ENCODE measurements at places on chromosomes 5 and 9. TPM values are rescaled to one million over a fixed set of nuclear protein-coding genes. Genes with fewer than 3 reads are reported as not detected.

The MEF2C gene
- total RNA-seq, result 104 TPM

The C9 gene
- total RNA-seq, result not detected

- no peak overlapping the region for H3K4me3 ChIP-seq
- H3K4me1 ChIP-seq, result no peaks in the 10 kb centered on the region
- peaks cover 53% of the 10 kb centered on the region for H3K36me3 ChIP-seq
- no peaks in the 10 kb centered on the region for H3K27me3 ChIP-seq
These were observed 21.6 kb downstream of the ANKS6 start for GRCh38 chr9:98774746-98775145.

DNA sequence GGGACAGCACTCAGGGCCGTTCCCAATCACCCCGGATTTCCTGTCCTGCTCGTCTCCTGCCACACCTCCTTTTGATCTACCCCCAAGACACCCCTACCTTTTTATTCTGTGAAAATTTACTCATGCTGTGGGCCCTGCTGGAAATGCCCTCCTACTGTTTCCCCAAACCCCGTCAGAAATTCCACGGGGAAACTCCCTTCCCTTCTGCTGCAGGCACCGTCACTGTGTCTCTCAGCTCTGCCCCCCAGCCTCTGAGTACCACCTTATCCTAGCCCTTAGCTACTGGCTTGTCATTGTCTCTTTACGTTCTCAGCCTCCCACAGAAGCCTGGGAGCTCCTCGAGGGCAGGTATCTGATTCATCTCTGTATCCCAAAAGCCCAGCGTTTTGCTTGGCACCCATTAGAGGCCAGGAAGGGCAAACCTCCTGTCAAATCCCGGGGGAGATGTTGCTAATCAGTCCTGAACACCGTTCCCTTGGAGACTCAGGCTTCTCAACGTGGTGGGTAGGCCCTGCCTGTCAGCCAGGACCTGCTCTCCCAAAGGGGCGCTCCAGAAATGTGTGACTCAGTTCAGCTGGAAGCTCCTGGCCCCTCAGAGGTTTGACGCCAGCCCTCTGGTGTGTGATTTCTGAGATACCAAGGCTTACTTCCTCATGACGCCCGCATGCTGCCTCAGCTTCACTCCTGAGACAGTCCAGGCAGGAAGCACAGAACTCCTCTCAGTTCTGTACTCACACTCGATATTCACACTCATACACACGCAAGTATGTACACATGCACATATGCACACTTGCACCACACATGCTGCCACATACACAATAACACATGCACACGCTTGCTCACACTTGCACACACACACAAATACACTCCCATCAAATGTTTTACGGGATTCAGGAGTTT lies 50.7 kb upstream of the GRHPR start:
- H3K4me3 ChIP-seq, result no peak overlapping the region
- H3K4me1 ChIP-seq, result no peaks in the 10 kb centered on the region
- DNase-seq, result no peak
- no peaks in the 10 kb centered on the region for H3K27me3 ChIP-seq
- H3K36me3 ChIP-seq, result no peaks in the 10 kb centered on the region

DNA sequence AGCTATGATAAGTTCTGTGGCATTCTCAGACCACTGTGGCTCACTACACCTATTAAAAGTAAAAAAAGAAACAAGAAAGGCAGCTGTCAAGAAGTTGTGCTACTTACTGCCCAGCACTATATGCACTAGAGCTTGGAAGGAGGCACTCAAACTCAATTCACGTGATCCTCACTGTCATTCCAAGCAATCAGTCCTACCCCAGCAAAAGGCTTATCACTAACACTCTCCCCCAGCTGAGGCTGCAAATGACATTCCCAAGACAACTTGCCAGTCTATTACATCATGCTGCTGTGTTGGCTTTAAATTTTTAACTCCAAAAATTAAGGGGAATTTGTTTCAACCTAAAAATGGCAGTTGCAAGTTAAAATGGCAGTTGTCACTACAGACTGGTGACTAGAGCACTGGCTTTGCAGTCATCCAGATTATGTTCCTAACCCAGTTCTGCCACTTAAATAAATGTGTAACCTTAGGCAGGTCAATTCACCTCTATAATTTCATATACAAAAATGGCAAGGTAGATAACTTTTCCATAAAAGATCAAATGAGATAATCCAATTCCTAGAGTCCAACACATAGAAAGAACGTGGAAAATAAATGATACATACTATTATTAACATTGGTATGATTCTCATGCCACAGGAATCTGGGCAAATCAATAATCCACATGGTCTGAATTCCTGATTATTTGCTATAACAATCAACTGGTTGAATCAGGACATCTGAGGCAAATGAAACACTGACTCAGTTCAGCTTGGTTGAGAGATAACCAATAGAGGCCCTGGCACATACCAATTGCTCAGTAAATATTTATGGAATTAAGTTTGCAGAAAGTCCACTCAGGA lies 52.4 kb downstream of the FBXW11 start:
- H3K36me3 ChIP-seq, result no peaks in the 10 kb centered on the region
- no peaks in the 10 kb centered on the region for H3K27me3 ChIP-seq
- H3K4me1 ChIP-seq, result peaks cover 35% of the 10 kb centered on the region
- no peak for DNase-seq

GRCh38 chr9:136719195-136719880 lies 7.0 kb downstream of the DIPK1B start:
- DNase-seq, result no peak
- no peak overlapping the region for H3K27ac ChIP-seq
- no peaks in the 10 kb centered on the region for H3K4me1 ChIP-seq

DNA sequence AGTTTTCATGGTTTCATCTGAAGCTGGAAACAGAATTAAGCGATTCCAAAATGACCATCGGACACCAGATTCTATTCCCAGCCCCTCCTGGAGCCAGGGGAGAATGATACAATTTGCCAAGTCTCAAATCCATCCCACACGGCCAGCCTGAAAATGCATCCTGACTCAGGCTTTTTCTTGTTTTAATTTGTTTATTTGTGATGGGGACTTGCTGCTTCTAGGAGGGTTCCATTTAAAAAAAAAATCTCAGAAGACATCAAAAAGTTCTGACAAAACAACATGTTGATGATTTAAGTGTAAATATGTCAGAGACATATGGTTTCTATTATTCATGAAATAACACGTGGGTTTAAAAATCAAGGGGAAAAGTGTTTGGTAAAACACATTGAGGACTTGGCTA lies 173.2 kb downstream of the GAS1 start:
- H3K36me3 ChIP-seq, result no peaks in the 10 kb centered on the region
- H3K4me1 ChIP-seq, result no peaks in the 10 kb centered on the region
- no peak for DNase-seq
- no peak overlapping the region for H3K4me3 ChIP-seq
- H3K27me3 ChIP-seq, result no peaks in the 10 kb centered on the region
- H3K27ac ChIP-seq, result no peak overlapping the region

DNA sequence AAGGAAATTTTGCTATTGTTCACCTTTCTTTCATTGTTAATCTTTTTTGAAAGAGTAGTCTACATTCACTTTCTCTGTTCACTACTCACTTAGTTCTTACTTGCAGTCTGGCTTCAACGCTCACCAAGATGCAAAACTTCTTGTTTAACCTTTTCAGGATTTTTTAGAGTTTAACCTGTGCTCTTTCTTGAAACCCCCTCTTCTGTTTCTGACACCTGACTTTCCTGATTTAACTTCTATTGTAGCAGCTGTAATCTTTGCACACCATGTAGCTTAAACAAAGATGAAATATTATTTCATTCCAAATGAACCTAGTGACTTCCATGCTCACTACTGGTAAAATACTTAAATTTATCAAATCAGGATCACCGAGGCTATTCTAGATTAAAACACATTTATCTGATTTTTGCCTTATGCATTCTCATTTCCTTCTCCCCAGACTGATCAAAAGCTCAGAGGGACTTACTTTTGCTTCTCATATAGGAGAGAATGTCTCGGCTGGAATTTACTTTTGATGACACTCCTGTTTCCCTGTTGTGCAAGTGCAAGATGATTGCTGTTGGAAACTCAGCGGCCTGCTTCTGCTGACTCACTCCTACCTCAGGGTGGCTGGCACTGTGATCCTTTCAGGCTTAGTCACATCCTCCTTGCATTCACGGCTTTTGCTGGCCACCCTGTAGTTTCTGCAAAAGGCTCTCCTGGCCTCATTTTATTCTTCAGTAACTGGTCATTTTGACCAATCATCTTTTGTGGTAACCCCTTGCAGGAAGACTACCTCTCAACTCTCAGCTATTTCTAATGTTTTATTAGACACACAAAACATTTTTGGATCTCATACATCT lies 109.3 kb upstream of the IFNE start:
- H3K4me1 ChIP-seq, result no peaks in the 10 kb centered on the region
- H3K36me3 ChIP-seq, result no peaks in the 10 kb centered on the region
- peak; percentile 25 for DNase-seq
- no peak overlapping the region for H3K4me3 ChIP-seq

DNA sequence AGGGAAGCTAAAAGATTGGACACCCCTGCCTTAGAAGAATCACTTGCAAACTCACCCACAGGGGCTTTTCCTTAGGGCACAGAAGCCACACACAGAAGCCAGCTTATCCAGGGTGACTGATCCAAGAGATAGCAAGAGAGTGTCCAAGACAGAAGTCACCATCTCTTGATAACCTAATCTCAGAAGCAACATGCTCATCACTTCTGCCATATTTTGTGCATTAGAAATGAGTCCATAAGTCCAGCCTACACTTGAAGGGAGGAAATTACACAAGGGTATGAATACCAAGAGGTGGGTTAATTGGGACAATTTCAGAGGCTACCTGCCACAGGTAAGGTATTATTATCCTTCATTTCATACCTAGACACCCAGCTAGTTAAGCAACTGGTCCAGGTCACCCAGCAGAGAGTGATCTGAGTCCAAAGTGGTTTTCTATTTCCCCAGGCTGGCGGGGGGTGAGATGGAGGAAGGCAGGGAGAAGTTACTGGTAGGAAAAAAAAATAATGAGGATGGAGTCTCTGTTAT lies 3.7 kb upstream of the ERGIC1 start:
- H3K4me1 ChIP-seq, result peaks cover 16% of the 10 kb centered on the region
- DNase-seq, result no peak
- no peak overlapping the region for H3K27ac ChIP-seq
- H3K27me3 ChIP-seq, result no peaks in the 10 kb centered on the region

- peaks cover 21% of the 10 kb centered on the region for H3K4me1 ChIP-seq
- H3K27me3 ChIP-seq, result no peaks in the 10 kb centered on the region
- no peak overlapping the region for H3K27ac ChIP-seq
- no peak overlapping the region for H3K4me3 ChIP-seq
- DNase-seq, result no peak
These were observed 182.4 kb downstream of the CCDC171 start for GRCh38 chr9:15735083-15735857.

The SLC1A1 gene
- 7.3 TPM for total RNA-seq

The ANKRD34B gene
- total RNA-seq, result not detected

The PCDHA7 gene
- 0.54 TPM for total RNA-seq

The FAM153A gene
- total RNA-seq, result 2.0 TPM

The PCDHB6 gene
- total RNA-seq, result 3.8 TPM

The RARS1 gene
- total RNA-seq, result 50.5 TPM

DNA sequence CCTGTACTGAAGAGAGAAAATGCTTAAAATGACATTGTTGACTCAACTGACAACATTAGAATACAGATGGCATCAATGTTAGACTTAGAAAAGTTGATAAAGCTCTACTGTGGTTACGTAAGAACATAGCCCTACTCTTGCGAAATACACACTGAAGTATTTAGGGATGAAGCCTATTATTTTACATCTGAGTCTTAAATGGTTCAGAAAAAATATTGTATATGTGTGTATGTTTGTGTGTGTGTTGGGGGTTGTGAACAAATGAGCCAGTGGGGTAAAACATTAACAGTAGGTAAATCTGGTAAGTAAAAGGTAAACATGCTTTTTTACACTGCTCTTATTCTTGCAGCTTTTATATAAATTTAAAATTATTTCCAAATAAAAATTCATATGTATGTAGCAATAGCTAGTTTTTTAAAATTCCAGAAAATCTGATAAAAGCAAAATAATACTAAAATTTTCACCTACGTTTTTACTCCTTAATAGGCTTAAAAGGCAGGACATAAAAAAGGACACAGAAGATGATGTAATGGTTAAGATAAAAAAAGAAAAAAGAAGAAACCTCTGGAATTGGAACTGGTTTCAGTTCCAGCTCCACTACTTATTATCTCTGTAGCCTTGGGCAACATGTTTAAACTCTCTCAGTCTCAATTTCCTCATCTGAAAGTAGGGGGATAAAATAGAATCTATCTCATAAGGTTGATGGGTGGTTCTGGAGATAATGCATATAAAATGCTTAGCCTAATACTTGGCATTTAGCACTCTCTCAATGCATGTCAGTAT lies 44.3 kb downstream of the GARNL3 start:
- H3K4me1 ChIP-seq, result peaks cover 54% of the 10 kb centered on the region
- peak overlapping the region; percentile 12 for H3K27ac ChIP-seq
- no peaks in the 10 kb centered on the region for H3K27me3 ChIP-seq
- no peak overlapping the region for H3K4me3 ChIP-seq
- no peak for DNase-seq
- H3K36me3 ChIP-seq, result peaks cover 2% of the 10 kb centered on the region

- H3K27ac ChIP-seq, result no peak overlapping the region
- H3K4me3 ChIP-seq, result no peak overlapping the region
- H3K4me1 ChIP-seq, result peaks cover 15% of the 10 kb centered on the region
- DNase-seq, result no peak
- no peaks in the 10 kb centered on the region for H3K27me3 ChIP-seq
- H3K36me3 ChIP-seq, result no peaks in the 10 kb centered on the region
These were observed 24.7 kb downstream of the ERP44 start for GRCh38 chr9:100074093-100074492.

- H3K27me3 ChIP-seq, result no peaks in the 10 kb centered on the region
- H3K4me3 ChIP-seq, result no peak overlapping the region
- DNase-seq, result no peak
- H3K4me1 ChIP-seq, result peaks cover 84% of the 10 kb centered on the region
- H3K27ac ChIP-seq, result no peak overlapping the region
These were observed 5.3 kb downstream of the BRD3 start for GRCh38 chr9:134062461-134063087.

- no peak overlapping the region for H3K4me3 ChIP-seq
- H3K4me1 ChIP-seq, result no peaks in the 10 kb centered on the region
- H3K27ac ChIP-seq, result no peak overlapping the region
- no peaks in the 10 kb centered on the region for H3K27me3 ChIP-seq
- no peak for DNase-seq
These were observed 9.3 kb upstream of the NR3C1 start for GRCh38 chr5:143412661-143413342.

All from thoracic aorta (tissue), 2 donors.